ENCODE measurements at places on chromosomes 5 and 9.

GRCh38 chr9:92725766-92726165, 38.9 kb downstream of the BICD2 start:
- no peak for DNase-seq

DNA sequence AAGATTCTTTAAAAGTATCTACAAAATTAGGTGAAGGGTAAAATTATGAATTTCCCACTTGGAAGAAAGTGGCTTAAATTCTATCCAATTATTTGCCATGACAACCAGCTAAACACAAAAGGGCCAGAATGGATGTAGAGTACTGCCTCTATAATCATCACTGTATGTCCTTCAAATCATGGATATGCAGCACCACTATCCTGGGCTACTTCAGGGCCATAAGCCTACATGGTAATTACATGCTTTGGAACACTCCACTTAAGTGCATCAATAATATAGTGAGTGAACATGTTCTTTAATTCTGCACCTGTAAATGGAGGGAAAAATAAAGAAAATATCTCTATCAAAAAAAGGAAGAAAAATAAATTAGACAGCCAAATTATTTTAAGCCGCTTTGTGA, 575.2 kb downstream of the ISL1 start:
- DNase-seq, result no peak

DNA sequence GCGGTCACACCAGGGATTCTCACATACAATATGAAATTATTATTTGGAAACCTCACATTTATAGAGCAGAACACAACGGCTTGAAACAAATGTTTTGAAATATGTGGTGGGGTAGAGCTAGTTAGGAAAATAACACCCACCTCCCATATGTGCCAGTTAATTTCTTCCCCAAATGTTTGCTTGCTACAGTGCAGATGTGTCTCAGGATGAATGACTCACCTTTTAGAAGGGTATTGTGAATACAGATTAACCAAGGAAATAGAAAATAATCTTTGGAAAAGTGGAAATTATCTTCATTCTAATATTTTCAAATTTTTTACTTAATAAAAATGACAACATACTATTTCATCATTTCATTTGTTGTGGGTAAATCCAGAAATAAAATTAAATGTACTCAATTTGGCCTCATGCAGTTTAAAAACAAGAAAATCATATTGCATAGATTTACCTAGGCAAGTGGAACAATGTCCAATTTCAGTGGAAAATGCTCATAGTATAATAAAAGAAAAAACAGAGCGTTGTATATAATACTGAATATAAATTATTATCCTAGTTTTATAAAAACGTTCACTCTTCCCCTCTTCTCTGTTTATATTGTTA, 39.3 kb upstream of the RICTOR start:
- DNase-seq, result no peak

- DNase-seq, result no peak
These were observed 13.6 kb upstream of the SHB start for GRCh38 chr9:38082446-38083287.

DNA sequence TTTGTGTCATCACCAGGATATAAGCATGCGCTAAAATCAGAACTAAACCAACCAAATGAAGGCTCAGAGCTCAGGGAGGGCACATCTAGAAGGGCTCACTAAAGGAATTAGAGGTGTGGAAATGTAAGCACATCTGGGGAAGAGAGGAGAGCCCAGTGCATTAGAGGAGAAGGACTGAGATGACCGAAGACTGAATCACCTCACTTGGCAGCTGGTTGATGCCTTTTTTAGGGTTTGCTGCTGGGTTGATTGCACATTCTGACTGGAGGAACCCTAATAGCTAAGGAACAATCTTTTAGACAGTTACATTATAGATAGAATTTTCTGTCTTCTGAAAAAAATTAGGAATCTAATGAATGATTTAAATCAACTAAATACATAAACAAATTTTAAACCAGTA, 8.2 kb upstream of the IFNA21 start:
- no peak for DNase-seq

GRCh38 chr5:160312134-160312959, at the start of gene CCNJL:
Gene CCNJL, minus strand, starts transcription at chr5:160312564. Its CDS starts 641 bp downstream, at chr5:160311923.
- no peak for DNase-seq

Measured in AG04450 (cell line).